ENCODE measurements at places on chromosomes 11 and 22.

GRCh38 chr11:3627291-3627690 is 14.5 kb downstream of the ART5 start:
- DNase-seq, result no peak

GRCh38 chr11:20336056-20336455 is 27.5 kb upstream of the HTATIP2 start:
- DNase-seq, result no peak

DNA sequence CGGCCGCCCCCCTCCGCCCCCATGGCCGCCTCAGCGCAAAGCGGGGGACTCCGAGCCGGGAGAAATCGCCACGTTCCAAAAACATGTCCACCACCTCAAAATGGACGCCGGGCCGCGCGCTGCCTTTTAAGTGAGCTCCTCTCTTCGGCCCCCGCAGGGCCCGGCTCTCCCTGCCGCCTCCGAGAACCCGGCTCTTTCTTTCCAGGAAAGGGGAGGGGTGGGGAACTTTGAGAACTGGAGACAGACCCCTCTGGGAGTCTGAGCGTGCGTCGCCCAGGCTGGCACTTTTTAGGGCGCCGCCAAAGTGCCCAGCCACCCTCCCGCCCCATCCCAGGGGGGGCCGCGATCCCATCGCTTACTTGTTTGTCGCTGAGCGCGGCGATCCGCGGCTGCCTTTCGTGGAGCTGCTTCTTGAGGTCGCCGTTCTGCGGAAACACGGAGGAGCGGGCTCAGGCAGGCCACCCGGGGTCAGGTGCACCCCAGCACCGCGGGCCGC is 1.6 kb downstream of the PHF21B start:
- no peak for DNase-seq

- DNase-seq, result no peak
These were observed 530.3 kb downstream of the TBC1D22A start for GRCh38 chr22:47292546-47293320.

- no peak for DNase-seq
These were observed 7.4 kb downstream of the SVIP start for GRCh38 chr11:22822203-22822602.

- no peak for DNase-seq
These were observed 566.2 kb downstream of the TBC1D22A start for GRCh38 chr22:47328550-47329243.

DNA sequence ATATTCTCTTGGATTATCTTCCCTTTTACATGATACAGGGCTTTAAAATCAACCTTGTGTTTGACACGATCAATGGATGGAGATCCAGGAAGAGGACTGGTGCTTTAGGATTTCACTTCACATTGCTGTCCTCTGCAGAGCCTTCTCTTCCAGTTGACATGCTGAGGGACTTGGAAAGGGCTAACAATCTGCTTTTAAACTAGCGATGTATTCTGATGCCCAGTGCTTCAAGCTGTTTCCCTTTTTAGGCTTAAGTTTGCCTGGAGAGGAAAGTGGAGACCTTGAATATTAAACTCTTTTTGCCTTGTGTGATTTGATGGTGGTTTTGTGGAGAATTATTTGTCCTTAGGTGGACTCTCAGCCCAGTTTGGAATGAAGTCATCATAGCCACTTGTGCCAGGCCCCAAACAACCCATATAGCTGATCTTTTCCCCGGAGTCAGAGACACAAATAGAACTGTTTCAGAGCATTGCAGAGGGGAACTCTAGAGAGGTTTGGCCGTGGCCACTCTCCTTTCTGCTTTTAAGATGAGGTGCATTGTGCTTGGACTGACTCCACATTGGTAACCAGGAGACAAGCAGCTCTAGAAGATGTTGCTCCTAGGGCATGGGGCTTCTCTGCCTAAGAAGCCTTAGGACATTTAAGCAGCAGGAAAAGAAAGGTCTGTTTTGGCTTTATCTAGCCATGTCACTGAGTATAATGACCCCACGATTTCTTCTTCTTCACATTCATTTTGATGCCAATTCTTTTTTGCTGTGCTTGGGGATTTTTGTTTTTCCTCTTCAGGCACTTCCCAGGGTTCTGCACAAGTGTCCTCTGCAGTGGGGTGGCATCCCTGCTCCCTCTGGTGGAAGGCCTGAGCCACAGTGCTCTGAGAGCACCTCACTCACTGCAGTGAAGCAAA is 152.8 kb downstream of the NCAM1 start:
- DNase-seq, result peak; percentile 72

GRCh38 chr22:41261541-41262249 is 21.0 kb upstream of the CHADL start:
- no peak for DNase-seq

GRCh38 chr11:24932110-24933000 is 435.5 kb downstream of the LUZP2 start:
- peak; percentile 53 for DNase-seq

- no peak for DNase-seq
These were observed 7.9 kb downstream of the CUL5 start for GRCh38 chr11:108016647-108017046.

GRCh38 chr22:19208287-19208847 is 29.8 kb upstream of the SLC25A1 start:
- DNase-seq, result no peak

DNA sequence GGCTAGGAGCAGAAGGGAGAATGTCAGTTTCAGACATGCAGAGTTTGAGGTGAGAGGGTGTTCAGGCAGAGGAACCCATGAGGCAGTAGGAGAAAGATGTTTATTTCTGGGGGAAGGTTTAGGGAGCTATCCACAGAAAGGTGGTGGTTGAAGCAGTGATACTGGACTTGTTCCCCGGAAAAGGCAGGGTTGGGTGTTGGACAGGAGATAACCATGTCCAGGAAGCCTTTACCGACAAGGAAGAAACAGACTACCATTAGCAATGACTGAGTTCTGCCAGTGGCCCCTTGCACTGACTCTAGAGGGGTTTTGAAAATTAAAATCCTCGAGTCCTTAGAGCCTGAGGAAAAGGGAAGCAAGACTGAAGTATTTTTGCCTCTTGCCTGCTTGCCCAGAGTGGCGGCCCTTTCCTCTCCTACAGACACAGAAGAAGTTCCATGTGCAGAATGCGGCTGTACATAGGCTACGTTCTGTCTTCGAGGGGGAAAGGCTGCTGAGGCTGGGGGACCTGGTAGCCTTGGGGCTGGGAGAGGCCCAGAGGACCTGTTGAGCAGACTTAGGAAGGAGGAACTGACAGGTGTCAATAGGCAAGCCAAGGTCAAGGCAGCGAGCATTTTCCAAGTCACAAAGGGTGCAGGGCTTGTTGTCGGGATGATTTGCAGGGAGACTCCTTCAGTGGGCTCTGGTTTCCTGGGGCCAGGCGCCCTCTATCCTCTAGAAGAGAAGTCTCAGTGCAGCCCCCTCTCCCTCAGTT is 146.7 kb downstream of the LDLRAD3 start:
- no peak for DNase-seq

GRCh38 chr22:17434856-17435255 is 65.6 kb downstream of the CECR2 start:
- no peak for DNase-seq

GRCh38 chr11:76152741-76153570 is 53.3 kb downstream of the WNT11 start:
- no peak for DNase-seq

DNA sequence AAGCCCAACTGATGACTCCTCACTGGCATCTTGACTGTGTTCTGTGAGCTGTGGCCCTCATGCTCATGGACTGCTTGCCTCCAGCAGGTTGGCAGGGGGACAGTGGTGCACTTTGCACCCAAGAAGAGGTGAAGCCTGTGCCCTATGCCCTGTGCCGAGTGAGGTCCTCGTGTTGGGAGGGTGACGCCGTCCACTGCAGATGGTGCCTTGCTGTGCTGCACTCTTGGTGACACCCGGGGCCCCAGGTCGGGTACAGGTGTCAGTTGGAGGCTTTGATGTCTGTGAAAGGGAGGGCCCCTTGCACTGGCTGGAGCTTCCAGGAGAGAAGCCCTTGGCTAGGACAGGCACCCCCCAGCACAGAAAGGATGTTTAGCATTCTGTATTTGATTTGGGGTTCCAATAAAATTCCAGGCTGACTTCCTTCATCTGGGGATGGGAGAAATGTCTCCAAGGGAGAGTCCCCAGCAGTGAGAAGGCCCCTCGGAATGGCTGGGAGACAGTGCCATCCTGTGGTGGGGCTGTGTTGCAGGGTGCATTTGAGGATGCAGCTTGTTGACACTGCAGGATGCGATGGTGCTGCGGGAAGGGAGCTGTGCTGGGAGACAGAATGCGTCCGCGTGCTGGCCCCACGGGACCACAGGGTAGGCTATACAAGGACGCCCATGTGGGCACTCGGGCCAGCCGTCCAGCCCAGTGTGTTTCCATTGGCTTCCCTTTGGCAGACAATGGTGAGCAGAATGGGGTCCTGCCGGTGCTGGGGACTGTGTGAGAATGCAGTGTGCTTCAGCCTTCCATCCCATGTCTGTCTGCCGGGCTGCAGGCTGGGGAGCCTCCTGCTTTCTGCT is 2.5 kb upstream of the ZDHHC8 start:
- no peak for DNase-seq

DNA sequence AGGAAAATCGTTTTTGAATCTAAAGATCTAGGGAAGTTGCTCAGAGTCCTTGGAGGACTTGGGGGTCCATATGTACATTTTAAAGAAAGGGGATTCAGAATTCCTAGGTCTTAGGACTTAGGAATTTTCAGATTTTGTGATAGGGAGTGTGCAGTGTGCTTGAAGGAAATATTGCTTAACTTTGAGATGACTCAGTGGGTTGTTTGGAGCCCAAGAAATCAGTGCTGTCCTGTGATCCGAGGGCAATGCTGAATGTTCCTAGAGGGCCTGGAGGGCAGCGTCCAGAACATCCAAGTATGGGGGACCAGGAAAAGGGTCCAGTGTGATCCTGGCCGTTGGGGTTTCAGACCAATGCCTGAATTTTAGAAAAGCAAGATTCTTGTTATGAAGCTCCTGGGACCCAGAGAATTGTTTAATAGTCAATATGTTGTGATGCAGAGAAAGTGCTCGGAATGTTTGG is 3.1 kb upstream of the IGF2 start:
- no peak for DNase-seq

DNA sequence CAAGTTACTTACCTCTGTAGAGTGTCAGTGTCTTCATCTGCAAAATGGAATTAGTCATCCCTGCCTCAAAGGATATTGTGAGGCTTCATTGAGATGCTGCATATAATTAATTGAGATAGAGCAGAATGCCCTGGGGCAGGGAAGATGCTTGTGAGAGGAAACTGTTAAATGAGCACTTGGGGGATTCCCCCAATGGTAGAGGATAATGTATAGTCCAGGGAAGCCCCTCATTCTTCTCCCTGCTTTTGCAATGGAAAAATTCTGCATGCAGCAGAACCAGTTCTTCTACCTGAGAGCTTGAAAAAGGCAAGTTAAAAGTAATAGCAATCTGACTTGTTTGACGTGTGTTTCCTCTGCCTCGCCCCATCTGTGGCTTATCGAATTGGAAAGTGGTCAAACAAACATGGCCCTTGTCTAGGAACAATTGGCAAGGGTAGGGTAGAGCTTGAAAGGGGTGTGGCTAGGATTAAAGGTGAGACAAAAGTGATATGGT is 90.9 kb downstream of the NAV2 start:
- no peak for DNase-seq

- DNase-seq, result no peak
These were observed 38.3 kb upstream of the PTPRJ start for GRCh38 chr11:47941907-47942558.

- DNase-seq, result no peak
These were observed 5.6 kb downstream of the DYNC2H1 start for GRCh38 chr11:103114836-103115235.

GRCh38 chr11:73265278-73265810 is 6.8 kb upstream of the P2RY6 start:
- DNase-seq, result no peak

DNA sequence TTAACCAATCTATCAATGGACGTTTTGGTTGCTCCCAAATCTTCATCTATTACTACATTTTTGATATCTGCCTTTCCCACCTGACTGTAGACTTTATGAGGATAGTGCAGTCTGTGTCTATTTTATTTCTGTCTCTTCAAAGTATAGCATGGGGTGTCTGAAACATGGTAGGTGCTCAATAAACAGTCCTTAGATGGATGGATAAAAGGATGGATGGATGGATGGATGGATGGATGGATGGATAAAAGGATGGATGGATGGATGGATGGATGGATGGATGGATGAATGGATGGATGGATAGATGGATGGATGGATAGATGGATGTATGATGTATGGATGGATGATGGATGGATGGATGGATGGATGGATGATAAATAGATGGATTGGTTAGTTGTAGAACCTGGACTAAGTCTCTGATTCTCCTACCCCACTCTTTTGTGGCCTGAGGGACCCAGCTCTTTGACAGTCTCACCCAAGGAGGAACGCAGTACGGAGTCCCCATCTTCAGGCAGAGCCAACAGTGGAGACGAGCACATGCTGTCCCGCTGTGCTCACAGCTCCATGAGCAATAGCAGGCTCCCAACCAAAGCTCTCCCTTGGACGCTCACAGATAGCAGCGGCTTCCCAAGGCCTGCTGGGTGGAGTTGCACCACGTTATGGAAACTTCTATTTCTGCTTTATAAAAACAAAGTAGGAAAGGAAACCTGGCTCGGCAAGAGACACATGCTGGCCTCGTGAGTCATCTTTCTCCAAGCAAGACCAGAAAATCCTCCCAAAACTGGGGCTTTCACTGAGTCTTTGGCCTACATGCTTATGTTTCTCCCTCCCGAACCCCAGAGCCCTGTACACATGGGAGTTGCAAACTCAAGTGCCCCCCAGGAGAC is 448.0 kb downstream of the MIAT start:
- DNase-seq, result no peak

DNA sequence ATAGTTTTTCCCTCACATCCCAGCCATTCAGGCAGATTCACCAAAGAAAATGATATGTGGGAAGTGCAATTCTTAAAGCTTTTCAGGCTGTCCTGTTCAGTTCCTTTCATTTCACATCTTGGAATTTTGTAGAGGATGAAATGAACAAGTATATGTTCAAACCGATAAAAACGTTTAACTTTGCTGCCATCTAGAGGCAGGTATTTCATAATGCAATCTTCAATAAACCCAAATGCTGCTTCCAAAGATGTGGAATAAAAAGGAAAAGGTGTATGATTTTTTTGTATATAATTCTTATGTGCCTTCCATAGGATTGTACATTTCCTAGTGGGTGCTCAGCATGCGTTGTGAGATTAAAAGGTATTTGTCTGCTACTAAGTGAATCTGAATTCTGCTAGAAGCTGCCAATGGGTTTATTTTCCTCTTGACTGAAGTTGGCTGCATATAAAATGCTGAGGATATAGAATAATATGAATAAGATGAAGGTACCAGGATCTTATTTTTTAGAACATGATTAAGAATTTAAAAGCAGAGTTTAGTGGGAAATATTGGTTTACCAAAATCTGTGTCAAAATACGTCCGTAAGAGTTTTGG is 199.3 kb downstream of the PGR start:
- DNase-seq, result peak; percentile 58

GRCh38 chr11:121889931-121890330 is 226.1 kb downstream of the BLID start:
- no peak for DNase-seq

DNA sequence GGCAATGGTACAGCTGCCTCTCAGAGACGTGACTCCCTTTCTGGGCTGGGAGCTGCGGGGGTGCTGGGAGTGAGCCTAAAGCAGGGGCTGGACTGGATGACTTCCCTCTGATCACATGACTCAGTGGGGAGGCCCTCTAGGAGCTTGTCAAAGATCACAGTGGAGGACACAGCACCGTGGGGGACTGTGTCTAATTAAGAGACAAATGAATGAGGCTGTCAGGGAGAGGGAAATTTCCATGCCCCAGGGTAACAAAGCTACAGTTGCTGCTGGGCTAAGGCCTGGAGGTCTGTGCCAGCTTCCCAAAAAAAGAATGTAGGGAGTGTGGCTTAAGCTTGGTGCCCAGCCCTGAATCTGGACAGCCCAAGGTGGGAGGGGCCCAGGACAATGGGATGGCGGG is 262.8 kb upstream of the PLET1 start:
- DNase-seq, result peak; percentile 94

GRCh38 chr22:45878901-45879551 is 97.9 kb downstream of the WNT7B start:
- peak; percentile 82 for DNase-seq
